Motor neuron (in vitro differentiated cells): ENCODE measurements at places on chromosomes 2 and 18.

GRCh38 chr2:160214461-160215445 is 14.7 kb upstream of the ITGB6 start:
- ATAC-seq = no peak

DNA sequence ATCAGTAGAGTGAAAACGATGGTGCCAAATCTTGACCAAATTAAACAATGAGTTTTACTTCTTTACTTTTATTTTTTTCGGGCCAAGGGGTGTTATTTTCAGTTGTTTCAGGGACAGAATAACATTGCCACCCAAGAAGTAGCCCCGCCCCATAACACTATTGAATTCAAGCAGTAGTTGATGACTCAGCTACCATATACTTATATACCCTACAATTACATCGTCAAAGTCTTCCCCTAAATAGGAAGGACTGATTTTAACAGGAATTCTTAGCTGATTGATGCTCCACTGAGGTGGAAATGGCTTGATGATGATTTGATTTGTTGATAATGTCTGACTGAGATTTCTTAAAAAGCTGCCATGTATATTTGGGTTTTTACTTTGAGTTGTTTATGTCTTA is 24.7 kb downstream of the LYPD6B start:
- ATAC-seq = no peak

DNA sequence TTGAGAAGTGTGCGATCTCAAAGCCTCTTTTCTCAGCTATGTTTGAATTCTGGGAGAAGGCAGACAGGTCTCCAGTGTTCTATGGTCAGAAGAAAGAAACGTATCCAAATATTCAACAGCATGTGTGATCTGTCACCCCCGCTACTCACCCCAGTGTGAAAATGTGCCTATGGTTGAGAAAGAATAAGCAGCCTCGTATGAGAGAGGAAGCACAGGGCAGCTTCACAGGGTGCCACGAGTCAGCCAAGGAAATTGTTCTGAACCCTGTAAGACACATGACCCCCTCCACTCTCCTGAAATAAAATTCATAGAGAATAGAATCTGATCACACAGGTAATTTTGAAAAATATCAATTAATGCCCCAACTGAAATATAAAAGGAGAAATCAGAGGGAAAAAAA is 8.0 kb upstream of the SF3B1 start:
- ATAC-seq = no peak

GRCh38 chr2:232336981-232337720 is 41.4 kb upstream of the ALPP start:
- peak; percentile 55 for ATAC-seq

DNA sequence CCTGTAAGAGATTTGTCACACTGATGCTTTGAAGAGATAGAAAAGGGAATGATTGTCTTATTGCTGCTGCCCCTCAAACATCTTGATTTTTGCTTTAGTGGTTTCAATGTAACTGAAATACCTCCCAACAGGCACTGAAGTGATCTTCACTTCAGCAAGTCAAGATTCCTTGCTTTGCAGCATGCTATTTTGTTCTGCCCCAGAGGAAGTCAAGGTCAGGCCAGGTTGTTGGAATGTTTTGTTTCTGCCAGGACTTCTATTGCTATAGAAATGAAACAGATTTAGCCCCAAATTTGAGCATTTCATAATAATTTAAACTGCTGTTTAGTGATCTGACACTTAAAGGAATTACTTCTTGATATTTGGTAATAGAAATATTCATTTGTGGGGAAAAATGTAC is 277.6 kb downstream of the ZNF804A start:
- no peak for ATAC-seq

GRCh38 chr18:50143294-50143693 is 51.7 kb downstream of the MYO5B start:
- ATAC-seq = no peak

- no peak for ATAC-seq
Observed at GRCh38 chr2:16691261-16691660, 25.6 kb upstream of the CYRIA start.

- peak; percentile 96 for ATAC-seq
Observed at GRCh38 chr2:171318463-171318934, 115.3 kb downstream of the METTL8 start.

DNA sequence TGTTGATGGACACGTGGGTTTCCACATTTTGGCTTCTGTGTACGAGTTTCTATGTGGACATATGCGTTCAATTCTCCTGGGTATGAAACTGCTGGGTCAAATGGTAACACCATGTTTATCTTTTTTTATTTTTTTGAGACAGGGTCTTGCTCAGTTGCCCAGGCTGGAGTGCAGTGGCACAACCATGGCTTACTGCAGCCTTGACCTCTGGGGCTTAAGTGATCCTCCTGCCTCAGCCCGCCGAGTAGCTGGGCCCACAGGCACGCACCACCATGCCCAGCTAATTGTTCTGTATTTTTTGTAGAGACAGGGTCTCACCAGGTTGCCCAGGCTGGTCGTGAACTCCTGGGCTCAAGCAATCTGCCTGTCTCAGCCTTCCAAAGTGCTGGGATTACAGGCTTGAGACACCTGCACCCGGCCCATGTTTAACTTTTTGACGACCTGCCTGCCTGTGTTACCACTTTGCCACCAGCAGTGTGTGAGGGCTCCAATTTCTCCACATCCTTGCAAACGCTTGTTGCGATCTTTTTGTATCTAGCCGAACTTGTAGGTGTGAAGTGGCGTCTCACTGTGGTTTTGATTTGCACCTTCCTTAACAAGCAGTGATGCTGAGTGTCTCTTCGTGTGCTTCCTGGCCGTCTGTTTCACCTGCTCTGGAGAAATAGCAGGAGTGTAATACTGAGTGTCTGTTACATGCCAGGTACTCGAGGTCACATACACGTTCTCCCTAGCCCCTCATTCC is 6.9 kb downstream of the HSBP1L1 start:
- ATAC-seq = peak; percentile 3

DNA sequence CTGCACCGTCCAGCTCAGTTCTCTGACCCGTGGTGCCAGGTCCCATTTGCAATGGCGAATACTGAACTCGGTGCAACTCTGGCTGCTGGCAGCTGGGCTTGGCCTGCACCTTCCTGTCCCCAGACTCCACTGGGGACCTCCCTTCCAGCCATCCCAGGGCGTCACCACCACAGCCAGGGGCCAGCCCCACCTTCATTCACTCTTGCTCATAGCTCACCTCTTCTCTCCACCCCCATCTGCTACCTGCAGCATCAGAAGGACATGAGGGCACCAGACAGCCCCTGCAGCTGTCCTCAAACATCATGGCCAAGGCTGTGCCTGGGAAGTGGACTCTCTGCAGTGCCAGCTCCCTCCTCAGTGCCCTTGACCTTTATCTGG is 16.2 kb upstream of the ALPI start:
- ATAC-seq = peak; percentile 4

DNA sequence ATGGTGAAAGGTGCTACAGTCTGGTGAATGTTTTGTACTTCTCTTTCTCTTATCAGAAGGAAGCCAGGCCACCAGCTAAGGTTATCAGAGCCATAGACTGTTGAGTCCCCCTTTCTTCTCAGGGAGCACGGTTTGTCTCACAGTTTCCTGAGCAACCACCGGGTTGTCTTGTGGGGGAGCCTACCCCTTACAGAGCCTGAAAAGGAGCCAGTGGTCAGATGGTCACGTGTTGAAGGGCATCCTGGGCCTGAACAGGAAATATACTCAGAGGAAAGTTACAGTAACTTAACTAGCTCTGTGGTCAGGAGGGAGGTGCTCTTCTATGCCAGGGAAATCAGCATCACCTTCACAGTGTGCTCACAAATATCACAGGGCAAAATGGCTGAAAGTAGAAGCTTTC is 11.6 kb downstream of the CD28 start:
- no peak for ATAC-seq

DNA sequence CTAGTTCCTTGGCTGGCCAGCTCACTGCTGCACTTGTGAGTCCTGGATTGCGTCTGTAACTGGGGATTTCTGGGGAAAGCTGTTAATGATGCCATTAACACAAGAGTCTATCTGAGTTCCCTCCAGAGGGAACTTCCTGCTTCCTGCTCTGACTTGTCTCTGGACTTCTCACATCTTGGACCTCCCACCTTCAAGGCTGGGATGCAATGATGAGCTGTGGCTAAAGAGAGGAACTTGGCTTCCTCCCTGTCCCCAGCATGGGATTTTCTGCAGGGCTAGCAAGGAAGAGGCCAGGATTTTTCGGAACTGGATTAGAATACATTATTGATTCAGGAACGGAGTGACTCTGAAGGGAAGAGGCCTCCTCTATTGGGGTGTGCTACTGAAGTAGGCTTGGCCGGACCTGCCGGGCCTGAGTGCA is 155.5 kb downstream of the CLIP4 start:
- no peak for ATAC-seq

DNA sequence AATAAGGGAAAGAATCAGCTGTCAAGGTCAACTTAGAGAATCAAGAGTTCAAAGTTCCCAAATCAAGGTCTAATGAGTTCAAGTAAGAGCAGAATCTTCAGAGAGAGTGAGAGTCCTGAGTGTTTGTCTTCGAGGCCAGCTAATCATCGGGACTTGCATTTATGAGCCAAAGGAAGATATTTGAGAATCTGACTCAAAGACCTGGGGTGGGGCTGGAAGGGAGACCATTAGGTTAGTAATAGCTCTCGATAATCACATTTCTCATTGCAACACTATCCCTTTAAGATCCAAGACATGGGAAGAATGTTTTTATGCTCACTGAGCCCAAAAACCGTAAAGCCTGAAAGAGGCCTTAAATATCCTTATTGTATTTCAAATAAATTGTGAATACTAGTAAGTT is 72.0 kb upstream of the FSHR start:
- no peak for ATAC-seq

GRCh38 chr2:144449028-144449406 is 70.9 kb downstream of the ZEB2 start:
- ATAC-seq = no peak

DNA sequence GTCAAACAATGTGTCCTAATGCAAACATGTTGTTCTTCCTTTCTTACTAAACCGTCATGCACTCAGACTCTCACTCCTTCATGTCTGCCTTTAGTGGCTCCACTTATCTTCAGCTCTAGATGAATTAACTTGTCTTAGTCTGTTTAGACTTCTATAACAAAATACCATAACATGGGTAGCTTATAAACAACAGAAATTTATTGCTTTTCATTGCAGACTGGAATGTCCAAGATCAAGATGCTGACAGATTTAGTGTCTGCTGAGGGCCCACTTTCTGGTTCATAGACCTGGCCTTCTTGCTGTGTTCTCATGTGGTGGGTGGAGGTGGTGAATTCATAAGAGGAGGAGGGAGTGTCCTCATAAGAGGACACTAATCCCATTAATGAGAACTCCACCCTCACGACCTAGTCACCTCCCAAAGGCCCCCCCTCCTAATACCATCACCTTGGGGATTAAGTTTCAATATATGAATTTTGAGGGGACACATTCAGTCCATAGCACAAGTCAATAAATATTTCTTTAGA is 32.3 kb downstream of the RALBP1 start:
- ATAC-seq = no peak

DNA sequence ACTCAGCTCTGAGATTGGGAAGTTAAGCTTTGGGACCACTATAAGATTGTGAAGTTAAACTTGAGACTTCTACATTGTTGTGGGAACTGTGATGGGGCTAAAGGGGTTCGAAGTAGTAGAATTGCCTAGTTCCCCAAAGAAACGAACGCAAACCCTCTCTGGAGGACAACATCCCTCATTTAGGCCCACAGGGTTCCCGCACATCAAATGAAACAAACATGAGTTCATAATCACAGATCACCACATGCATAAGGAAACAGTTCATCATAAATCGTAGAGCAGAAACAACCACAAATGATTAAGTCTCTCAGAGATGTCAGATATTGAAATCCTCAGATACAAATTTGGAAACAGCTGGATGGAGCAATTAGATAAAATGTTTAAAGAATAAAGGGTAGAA is 55.9 kb upstream of the HPCAL1 start:
- no peak for ATAC-seq

DNA sequence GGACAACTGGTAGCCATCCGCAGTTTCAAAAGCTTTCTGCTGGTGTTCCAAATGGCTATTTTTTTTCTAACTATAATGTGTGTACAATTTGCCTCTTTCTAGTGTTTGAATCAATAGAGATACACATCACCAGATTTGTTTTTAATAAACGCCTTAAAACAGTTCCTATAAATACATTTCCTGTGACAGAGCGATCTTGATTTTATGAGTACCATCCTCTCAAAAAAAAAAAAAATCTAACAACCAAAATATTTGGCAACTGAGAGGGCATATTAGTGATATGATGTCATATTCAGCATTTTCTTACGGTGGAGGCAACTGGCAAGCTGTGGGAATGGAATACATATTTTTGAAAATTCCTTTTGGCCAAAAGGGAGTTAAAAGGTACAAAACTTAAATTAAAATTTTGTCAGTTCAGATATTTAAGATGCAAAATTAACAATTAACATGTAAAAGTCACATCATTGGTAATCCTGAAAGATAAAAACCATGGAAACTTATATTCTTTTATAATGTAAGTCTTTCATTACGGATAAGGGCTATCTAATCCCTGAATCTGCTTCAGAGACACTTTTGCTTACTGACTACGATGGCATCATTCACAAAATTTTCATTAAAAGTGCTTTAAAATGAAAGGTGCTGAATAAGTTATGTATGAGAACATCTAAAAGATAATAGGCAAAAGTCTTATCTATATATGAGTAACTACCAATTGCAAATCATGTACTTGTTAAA is 268.4 kb downstream of the TCF4 start:
- ATAC-seq = no peak
